ENCODE measurements at places on chromosomes 7 and 10. TPM values are rescaled to one million over a fixed set of nuclear protein-coding genes. Genes with fewer than 3 reads are reported as not detected.

Gene KCTD7
- 4.8 TPM for total RNA-seq

Gene H2BK1
- not detected for total RNA-seq

Gene FBXL15
- total RNA-seq, result 5.7 TPM

Gene CLDN3
- total RNA-seq, result not detected

Gene AEBP1
- total RNA-seq, result 10.2 TPM

Gene TMED4
- 66.9 TPM for total RNA-seq

Gene AZGP1
- total RNA-seq, result not detected

Gene CFAP70
- total RNA-seq, result 0.26 TPM

Gene SH2D4B
- under 0.01 TPM for total RNA-seq

Gene PLXDC2
- total RNA-seq, result 10.2 TPM

Gene HPS6
- total RNA-seq, result 30.6 TPM

Gene SPDYE1
- not detected for total RNA-seq

Gene CPN1
- total RNA-seq, result not detected

Gene CUBN
- 19.9 TPM for total RNA-seq

Gene RAPGEF5
- total RNA-seq, result 258 TPM

Gene PIP
- total RNA-seq, result not detected

Gene ZMYND11
- 54.3 TPM for total RNA-seq

Gene PPP1R17
- total RNA-seq, result not detected

Gene CALN1
- 2.4 TPM for total RNA-seq

Gene CDNF
- total RNA-seq, result 1.0 TPM

Gene GIMAP8
- 241 TPM for total RNA-seq

Gene CLDN4
- under 0.01 TPM for total RNA-seq

Gene TCERG1L
- total RNA-seq, result not detected

Gene CALML3
- total RNA-seq, result not detected

Gene SNX13
- total RNA-seq, result 39.6 TPM

Gene BICC1
- under 0.01 TPM for total RNA-seq

Gene SLC26A4
- total RNA-seq, result 3.4 TPM

Gene SGCE
- total RNA-seq, result 139 TPM

Gene SUN3
- not detected for total RNA-seq

Gene LEP
- not detected for total RNA-seq

Gene PPP3CB
- total RNA-seq, result 12.3 TPM

Gene NACAD
- total RNA-seq, result 0.43 TPM

Gene GFRA1
- total RNA-seq, result 5.1 TPM

Gene CYP3A7
- not detected for total RNA-seq

Gene MACC1
- total RNA-seq, result under 0.01 TPM

Gene SAMD9
- total RNA-seq, result 13.4 TPM

Gene GATA3
- total RNA-seq, result under 0.01 TPM

Gene ZNF117
- 4.0 TPM for total RNA-seq

Gene DOCK1
- 120 TPM for total RNA-seq

Gene CCL24
- total RNA-seq, result not detected

Gene IRF5
- 0.09 TPM for total RNA-seq

Gene TMEM184A
- under 0.01 TPM for total RNA-seq

Gene MRLN
- total RNA-seq, result not detected

Gene PSD
- 0.11 TPM for total RNA-seq

Gene LDB3
- total RNA-seq, result not detected

Gene TMEM196
- not detected for total RNA-seq

Gene SMKR1
- total RNA-seq, result 0.34 TPM

Gene PAPSS2
- total RNA-seq, result 218 TPM

Gene LRGUK
- 0.17 TPM for total RNA-seq

Gene ADAM12
- total RNA-seq, result 0.54 TPM

Gene CHST15
- total RNA-seq, result 73.1 TPM

Gene DLG5
- total RNA-seq, result 7.3 TPM

Gene LIPJ
- total RNA-seq, result not detected

Gene RALA
- total RNA-seq, result 23.3 TPM
